ENCODE measurements at places on chromosomes 7 and 10. TPM values are rescaled to one million over a fixed set of nuclear protein-coding genes. Genes with fewer than 3 reads are reported as not detected.

COL26A1 gene
- not detected for total RNA-seq

- DNase-seq: no peak
These were observed 28.9 kb upstream of the NPY start for GRCh38 chr7:24255139-24255538.

XRCC2 gene
- 0.42 TPM for total RNA-seq

DNA sequence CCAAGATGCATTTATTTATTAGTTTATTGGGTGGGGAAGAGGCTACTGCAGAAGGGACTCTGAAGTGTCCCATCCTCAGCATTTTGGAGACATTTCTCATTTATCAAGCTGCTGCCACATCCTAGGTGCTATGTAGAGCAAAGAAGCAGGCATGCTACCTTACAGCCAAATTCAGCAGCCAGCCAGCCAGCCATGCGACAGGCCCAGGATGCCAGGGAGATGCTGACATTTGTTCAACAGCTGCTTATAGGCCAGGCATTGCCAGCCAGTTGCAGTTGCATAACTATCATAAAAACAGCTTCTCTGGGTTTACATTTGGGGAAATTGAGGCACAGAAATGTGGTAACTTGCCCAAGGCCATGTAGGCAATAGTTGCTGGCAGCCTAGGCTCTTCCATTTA, 2.3 kb downstream of the SLC29A3 start:
- DNase-seq: no peak

- DNase-seq: no peak
These were observed 11.6 kb downstream of the MLXIPL start for GRCh38 chr7:73612598-73613269.

SHLD2 gene
- total RNA-seq: 17.0 TPM

MMP21 gene
- total RNA-seq: not detected

DNA sequence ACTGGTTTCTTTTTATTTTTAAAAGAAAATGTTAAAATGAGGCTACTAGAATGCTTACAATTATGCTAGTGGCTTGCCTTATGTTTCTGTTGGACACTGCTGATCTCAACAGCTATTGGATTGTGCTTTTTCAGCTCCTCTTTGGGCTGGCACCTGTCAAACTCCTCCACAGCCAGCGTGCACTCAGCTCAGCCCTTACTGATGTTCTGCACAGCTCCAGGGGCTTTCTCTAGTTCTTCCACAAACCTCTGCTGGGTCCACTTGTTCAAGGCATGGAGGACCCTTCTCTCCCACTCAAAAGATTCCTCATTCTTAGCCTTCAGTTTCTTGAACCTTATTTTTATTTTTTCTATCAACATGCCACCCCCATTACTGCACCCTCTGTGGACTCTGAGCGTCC, 96.0 kb downstream of the VIPR2 start:
- peak; percentile 57 for DNase-seq

PKD2L1 gene
- not detected for total RNA-seq

DNA sequence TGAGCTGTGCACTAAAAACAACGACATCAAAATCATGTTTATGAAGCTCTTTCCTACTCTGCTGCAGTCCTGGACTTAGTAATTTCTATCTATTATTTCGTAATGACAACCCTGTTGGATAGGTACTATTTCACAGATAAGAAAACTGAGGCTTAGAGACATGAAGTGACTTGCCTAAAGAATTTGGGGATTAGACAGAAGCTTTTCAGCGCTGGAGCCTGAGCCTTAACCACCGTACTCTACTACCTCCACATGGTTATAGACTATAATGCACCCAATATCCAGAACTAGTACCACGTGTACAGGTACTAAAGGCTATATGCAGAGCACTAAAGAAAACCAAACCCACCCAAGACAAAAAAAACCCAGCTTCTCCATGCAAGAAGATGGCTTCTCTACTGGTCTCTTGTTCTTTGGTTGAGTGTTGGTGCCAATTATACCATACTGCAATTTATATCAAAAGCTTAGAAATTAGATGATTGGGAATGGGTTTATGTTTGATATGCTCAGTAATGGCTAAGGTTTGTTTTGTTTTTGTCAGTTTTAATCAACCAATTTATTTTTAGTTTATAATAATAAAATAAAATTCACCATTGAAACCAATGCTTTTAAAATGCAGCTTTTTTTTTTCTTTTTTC, 6.5 kb upstream of the SNX10 start:
- no peak for DNase-seq

ATG9B gene
- total RNA-seq: 0.42 TPM

GRCh38 chr10:20890009-20890408, 7.1 kb downstream of the NEBL start:
- DNase-seq: no peak

FAM24B gene
- 3.1 TPM for total RNA-seq

DNA sequence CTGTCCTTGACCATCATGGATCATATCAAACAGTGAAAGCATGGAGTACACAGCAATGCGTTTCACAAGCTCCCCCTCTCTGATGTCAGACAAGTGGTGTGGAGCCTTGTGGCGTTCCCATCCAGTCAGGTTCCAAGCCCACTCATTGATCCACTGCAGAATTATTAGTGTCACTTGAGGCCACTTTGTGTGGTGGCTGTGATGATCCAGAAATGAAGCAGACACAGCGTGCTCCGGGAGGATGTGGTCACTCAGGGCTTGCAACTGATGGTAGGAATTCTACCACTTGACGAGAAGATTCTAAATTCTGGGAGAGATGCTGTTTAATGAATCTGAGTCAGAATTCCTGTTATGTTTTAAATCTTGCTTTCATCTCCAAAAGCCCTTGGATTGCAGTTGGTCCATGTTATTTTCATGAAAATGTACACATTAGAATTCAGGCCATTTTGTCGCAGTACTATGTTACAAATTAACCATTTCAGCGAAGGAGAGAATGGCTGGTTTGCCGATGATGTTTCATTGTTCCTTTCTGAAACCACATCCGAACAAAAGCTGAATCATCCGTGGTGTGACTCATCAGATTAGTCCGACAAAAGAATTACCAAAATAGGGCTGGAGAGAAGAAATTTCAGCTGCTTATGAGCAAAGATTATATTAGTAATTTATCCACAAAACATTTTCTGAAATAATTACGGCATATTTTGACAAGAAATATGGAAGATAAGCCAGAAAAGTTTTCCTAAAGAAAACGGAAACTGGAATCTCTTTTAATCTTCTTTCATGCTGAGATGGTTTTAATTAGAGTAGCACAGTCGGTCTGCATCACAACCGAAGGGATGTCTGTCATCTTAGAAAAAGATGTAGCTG, 48.1 kb downstream of the INSYN2A start:
- no peak for DNase-seq

GRCh38 chr10:71332466-71332865, 13.4 kb downstream of the SLC29A3 start:
- no peak for DNase-seq

SEMA4G gene
- 1.7 TPM for total RNA-seq

ST8SIA6 gene
- total RNA-seq: 1.8 TPM

EBF3 gene
- 2.9 TPM for total RNA-seq

GRCh38 chr10:89369156-89370105, 8.4 kb upstream of the IFIT1B start:
- DNase-seq: no peak

DNA sequence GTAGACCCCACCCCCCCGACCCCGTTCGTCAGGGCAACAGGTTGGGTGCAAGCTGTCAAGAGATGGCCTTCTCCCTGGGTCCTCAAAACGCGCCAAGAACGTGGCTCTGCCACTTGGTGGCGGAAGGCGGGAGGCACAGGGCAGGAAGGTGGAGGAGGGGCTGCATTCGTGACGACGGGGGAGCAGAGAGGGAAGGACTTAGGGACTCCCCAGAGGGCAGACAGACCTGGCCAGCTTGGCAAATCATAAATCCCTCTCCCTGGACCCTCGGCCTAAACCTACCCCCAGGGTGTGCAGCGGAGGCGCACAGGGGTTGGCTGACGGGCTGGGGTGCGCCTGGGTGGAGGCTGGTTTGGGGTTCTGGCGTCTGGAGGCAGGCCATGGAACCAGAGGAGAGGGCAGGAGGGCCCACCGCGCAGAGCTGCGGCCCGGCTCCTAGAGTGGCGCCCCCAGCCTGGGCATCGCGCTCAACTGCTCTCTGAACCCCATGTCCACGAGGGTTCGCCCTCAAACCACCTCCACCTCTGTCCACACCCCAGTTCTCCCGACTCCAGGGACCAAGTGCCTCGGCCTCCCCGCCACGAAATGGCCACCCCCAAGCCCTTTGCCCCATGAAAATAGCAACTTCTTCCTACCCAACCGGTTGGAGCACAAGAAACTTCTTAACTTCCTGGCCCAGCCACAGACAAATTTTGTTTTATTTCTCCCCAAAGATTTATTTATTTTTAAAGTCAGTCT, 10.8 kb upstream of the GATA3 start:
- no peak for DNase-seq

SCART1 gene
- total RNA-seq: 1.7 TPM

JAKMIP3 gene
- total RNA-seq: 1.6 TPM

- no peak for DNase-seq
These were observed 20.5 kb downstream of the BNIP3 start for GRCh38 chr10:131961047-131961776.

ADCYAP1R1 gene
- 10.2 TPM for total RNA-seq

NOM1 gene
- total RNA-seq: 17.6 TPM

GBX1 gene
- total RNA-seq: not detected

DNA sequence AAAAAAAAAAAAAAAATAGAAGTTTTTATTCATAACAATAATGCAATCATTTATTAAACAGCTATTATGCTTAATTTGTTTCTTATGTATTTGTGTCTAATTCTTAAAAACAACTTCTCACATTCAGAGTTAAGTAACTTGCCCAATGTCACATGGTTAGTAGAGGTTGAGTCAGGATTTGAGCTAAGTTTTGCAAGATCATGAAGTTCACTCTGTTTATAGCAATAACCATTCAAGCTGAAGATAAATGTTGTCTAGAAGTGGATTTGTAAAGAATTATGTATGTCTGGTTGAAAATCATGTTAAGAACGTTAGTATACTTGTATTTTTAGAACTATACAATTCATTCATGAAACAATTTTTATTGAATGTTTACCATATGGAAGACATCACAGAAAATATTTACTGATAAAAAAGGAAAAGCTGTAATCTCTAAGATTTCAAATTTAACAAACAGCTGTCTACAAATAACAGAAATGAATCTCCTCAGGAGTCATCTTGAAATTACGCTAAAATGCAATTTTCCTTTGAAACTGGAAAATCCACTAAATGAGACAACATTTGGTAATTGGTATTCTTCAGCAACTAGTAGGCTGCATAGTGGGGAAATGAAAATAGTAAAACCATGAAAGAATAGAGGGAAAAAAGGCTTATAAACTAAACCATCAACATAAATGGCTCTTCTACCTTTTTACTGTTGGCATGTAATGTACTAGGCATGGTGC, 70.5 kb upstream of the AHR start:
- DNase-seq: no peak

DNA sequence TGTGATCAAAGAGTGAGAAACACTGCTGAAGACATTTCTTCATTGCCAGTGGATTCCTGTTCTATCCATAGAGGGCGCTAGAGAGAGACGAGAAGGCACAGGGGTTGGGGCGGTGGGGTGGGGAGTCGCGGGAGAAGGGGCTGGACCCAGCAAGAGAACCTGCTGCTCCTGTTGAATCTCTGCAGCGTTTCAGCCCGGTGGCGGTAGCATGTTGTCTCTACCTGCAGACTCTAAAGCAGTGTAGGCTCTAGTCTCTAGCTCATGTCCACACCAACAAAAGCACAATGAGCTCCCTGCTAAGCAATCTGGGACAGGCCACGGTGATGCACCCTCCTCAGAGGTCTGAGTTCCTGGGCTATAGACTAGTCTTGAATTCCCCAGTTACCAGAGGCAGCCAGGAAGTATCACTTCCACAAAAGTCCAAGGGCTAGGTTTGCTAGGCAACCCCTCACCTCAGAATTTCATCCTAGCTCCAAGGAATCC, 167.7 kb downstream of the DGKB start:
- no peak for DNase-seq

DNA sequence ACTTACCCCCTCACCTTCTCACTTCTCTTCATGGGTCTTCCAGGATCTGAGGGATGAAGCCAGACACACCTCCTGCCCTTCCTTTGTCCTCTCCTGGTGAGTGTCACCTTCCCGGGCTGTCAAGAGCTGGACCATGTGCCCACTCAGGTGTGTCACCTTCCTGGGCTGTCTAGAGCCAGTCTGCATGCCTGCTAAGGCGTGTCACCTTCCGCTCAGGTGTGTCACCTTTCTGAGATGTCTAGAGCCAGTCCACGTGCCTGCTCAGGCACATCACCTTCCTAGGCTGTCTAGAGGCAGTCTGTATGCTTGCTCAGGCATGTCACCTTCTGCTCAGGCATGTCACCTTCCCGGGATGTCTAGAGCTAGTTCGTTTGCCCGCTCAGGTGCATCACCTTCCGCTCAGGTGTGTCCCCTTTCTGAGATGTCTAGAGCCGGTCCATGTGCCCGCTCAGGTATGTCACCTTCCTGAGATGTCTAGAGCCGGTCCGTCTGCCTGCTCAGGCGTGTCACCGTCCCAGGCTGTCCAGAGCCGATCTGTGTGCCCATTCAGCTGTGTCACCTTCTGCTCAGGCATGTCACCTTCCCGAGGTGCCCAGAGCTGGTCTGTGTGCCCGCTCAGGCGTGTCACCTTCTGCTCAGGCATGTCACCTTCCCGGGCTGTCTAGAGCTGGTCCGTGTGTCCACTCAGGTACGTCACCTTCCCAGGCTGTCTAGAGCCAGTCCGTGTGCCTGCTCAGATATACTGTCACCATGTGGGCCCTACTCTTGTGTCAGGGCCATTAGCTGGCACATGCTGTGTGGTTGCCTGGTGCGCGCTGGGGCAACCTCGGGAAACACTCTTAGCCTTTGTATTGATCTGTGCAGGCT, 245.3 kb downstream of the EBF3 start:
- DNase-seq: no peak

Measured in esophagus muscularis mucosa (tissue), 4 donors.